ENCODE measurements at places on chromosomes 4 and X.

- DNase-seq, result no peak
Measured at GRCh38 chrX:10399043-10399741, 221.2 kb downstream of the MID1 start.

DNA sequence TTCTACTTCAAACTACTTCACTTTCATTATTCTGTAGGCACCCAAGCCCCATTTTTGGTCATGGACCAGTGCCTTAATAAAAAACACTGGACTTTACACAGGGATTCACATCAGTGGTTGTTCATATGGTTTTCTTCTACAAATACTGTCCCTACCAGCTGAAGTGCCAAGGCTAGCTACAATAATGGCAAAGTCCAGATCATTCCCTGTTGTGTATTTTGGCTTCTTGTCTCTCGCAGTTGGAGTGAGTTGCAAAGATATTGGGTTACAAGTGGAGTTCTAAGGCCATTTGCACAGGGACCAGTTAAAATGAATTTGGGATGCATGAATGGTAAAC is 16.7 kb upstream of the ANKRD17 start:
- DNase-seq, result no peak

DNA sequence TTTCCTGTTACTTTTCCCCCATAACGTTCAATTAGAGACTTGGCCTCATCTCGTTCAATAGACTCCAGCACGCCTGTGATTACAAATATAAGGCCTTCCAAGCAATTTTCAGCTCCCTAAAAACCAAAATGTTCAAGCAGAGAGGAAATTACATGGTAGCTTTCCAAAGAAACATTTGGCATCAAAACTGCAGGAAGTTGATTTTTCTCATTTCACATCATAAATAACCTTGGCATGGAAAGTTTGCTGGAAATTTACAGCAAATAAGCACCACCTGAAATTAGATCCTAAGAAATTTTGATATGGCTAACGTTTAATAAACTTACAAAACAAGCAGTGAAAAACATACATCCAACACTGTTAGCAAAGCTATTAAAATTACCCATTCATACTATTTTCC is 53.3 kb downstream of the RFC1 start:
- DNase-seq, result no peak

DNA sequence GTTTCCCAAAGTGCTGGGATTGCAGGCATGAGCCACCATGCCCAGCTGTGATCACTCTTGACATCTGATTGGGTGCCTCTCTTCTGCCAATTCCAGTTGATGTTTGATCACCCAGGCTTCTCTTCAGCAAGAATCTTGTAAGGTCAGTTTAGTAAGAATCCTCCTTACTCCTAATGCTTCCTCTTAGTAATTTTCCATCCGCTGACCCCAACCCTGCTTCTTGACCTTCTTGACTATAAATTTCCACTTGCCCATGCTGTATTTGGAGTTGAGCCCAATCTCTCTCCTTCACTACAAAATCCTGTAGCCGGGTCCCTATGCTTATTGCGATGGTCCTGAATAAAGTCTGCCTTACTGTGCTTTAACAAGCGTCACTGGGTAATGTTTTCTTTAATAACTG is 75.4 kb downstream of the DDIT4L start:
- DNase-seq, result no peak

- DNase-seq, result no peak
Measured at GRCh38 chr4:94428884-94429283, 22.9 kb upstream of the PDLIM5 start.

DNA sequence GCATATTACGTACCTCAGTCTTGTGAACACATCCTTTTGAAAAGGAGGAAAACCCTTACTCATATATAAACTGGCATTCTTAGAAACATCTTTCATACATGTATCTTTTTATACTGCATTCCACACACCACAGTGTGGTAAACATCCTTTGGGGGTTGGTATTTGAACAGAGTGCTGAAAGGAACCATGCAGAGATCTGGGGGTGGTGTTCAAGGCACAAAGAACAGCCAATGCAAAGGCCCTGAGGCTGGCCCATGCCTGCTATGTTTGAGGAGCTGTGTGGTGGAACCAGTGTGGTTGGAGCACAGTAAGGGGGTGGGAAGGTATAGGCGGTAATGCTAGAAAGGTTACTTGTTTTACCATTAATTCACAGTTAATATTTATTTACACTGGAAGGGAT is 2.0 kb downstream of the ELK1 start:
- no peak for DNase-seq

GRCh38 chr4:110978761-110979160 is 355.9 kb upstream of the PITX2 start:
- DNase-seq, result no peak

DNA sequence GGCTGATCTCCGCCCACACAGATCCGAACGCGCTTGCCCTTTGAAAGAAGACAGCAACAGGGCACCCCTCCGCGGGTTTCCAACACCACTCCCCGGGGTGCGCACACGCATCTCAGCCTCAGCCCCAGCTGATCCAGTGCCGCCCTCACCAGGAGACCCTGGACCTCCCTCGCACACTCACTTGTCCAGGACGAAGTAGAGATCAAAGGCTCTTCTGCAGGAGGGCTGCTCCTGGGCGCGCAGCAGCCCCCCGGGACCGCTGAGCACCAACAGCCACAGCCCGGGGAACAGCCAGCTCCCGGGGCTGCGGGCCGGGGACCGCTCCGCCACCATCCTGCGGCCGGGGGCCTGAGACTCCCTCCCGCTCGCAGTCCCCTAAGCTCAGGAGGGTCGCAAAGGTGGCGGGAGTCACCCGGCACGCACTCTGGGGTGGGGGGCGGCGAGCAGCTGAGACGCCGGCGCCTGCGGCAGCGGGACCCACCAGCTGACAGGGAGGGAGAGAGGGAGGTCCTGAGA is 743 bp downstream of the ANTXR2 start:
- no peak for DNase-seq

- no peak for DNase-seq
Measured at GRCh38 chr4:151671541-151672059, 89.2 kb downstream of the GATB start.

GRCh38 chr4:156971676-156972378 is at the start of gene PDGFC:
Gene PDGFC (minus strand): TSS chr4:156971799. CDS start chr4:156970903, 896 bp downstream.
- DNase-seq, result no peak

DNA sequence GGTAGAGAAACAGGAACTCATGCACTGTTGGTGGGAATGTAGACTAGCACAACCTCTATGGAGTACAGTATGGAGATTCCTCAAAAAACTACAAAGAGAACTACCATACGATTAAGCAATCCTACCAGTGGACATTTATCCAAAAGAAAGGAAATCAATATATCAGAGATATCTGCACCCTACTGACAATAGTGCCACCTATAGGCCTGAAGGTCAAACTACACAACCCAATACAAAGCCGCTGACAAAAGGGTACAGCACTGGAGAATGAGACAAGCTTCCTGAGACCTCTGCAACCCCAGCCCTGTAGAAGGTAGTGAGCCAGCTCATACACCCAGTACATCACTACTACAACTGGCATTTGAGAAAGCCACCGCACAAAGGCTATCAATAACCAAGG is 67.1 kb downstream of the CBR4 start:
- DNase-seq, result no peak

DNA sequence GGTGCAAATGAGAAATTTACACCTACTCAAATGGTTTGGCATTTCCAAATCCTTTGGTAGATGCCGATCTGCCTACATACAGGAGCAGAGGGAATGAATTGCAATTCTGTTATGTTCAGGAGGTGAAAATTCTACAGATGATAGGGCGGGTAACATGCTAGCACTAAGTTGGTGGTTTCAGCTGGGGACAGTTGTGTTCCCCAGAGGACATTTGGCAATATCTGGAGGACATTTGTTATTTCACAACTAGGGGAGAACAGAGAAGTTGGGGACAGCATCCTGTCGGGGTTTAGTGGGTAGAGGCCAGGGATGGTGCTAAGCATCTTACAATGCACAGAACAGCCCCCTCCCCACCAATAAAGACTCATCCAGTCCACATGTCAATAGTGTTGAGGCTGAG is 96.5 kb upstream of the PUDP start:
- DNase-seq, result no peak

DNA sequence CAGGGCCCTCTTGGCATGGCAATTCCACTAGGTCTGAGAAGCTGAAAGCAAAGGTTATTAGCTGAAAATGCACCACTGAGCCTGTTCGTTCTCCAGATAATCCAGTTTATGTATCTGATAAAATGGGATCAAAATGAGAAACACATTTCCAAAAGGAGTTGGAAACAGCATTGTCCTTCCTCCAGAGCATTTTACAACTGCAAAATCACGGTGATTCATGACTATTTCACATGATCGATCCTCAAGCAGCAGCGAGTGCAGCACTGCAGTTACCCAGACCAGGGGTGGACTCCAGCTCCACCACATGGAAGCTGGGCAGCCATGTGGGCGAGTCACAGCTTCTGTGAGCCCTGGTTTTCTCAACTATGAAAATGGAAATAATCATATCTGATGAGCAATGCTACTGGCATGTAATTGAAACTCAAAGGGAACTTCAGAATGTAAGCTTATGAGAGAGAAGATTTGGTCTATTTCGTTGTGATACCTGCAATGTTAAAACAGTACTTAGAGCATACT is 78.7 kb upstream of the MSX1 start:
- no peak for DNase-seq

Data from BJ (cell line).